ENCODE measurements at places on chromosomes 13 and 19.

DNA sequence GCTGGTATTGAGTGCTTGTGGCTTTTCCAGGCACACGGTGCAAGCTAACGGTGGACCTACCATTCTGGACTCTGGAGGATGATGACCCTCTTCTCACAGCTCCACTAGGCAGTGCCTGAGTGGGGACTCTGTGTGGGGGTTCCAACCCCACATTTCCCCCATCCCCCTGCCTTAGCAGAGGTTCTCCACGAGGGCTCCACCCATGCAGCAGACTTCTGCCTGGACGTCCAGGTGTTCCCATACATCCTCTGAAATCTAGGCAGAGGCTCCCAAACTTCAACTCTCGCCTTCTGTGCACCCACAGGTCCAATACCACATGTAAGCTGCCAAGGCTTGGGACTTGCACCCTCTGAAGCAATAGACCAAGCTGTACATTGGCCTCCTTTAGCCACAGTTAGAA, 25.3 kb upstream of the ZSCAN18 start:
- no peak for DNase-seq

DNA sequence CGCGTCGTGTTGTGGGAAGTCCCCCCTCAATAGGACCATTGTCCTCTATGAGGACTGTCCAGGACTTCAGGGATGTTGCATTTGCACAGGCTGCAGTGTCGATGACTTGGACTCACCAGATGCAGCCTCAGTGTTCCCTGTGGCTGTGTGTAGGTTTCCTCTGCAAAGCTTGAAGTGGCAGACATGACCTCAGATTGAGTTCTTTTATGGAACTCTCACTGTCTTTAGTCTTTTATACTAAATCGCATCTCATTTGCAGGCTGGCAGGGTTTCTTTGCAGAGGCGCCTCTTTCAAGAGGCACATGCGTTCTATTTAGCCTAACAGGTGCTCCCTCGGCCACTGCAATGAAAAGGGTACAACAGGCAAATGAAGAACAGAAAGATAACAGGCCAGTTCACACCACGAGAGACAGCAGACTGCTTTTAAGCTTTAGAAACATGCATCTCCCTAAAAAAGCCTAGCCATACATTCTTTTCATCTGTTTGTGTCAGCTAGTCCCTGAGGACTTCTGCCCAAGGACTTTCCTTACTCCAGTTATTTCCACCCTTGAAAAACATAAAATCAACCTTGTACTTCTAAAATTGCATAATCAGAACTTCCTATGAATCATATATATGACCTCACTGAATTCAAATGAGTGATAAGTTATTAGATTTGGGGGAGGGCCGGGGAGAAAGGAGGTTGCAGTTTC, 118.4 kb downstream of the RAB20 start:
- DNase-seq = no peak

- DNase-seq = no peak
These were observed 20.8 kb downstream of the RASA3 start for GRCh38 chr13:114111577-114111976.

DNA sequence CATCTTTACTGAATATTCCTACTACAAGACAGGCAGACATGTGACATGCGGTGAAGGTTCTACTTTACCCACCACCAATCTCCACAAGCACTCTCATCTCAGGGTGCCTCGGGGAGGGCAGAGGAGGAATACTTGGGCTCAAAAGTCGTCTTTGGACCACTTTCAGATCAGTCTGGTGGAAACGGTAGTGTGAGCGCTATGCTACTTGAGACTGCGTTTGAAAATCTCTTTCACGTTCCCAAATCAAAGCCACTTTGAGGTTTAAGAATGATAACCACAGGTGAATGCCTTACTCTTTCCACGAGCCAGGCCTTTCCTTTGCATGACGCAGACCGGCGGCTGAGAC, 1.5 kb upstream of the SOX1 start:
- DNase-seq = no peak

- no peak for DNase-seq
These were observed 191.6 kb downstream of the NUFIP1 start for GRCh38 chr13:44797685-44798084.
